ENCODE measurements at places on chromosomes 6 and 20. TPM values are rescaled to one million over a fixed set of nuclear protein-coding genes. Genes with fewer than 3 reads are reported as not detected.

Gene SCUBE3
- total RNA-seq: 1.0 TPM

Gene LRRC1
- total RNA-seq: 16.2 TPM

- peak; percentile 49 for DNase-seq
These were observed 18.1 kb upstream of the TRIM27 start for GRCh38 chr6:28941684-28942448.

GRCh38 chr6:117469356-117469755 is 13.1 kb upstream of the DCBLD1 start:
- DNase-seq: no peak

GRCh38 chr6:129938249-129939020 is 77.3 kb upstream of the TMEM244 start:
- no peak for DNase-seq

DNA sequence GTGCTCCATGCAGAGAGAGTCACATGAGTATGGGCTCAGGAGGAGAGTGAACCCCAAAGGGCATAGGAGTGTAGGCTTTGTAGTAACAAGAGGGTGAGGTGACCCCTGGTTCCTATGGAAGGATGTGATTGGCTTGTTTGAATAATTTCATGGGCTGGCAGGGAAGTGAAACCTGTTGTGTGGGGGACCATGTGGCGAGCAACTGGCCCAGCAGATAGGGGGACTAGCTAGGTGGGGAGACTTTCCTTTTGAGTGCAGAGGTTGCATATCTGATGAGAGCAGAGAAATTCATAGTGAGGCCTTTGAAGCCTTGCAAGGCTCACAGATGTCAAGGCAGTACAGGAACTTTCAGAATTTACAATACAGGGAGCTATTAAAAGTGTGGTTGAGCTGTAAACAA is 247.9 kb upstream of the SLC35B3 start:
- DNase-seq: no peak

DNA sequence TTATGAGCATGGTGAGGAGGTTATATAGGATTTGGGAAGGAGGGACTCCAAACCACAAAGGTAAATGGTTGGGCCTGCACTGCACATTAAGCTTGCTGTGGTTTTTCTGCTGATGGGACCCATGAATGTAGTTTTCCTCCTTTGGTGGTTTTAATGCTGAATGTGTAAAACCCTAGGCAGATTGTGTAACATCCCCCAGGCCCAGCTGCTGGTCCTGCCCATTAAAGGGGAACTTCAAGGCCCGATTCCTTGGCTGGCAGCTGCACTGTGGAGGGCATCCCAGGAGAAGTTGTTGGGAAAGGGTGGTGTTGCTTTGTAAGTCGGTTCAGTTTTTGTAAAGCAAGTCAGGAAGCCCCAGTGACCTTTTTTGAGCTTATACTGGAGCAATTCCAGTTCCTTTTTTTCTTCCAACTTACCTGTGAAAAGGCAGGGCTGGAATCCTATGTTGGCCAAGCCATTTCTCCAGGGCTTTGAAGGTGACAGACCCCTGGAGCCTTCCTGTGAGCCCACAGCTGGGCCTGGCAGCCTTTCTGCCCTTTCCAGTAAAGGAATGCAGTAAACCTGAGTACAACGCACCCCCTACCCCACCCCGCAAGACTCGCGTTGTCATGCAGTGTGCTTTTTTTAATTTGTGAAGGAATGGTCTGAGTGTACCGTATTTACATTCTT is 43.1 kb upstream of the NAA20 start:
- no peak for DNase-seq

Gene TBX18
- total RNA-seq: not detected

DNA sequence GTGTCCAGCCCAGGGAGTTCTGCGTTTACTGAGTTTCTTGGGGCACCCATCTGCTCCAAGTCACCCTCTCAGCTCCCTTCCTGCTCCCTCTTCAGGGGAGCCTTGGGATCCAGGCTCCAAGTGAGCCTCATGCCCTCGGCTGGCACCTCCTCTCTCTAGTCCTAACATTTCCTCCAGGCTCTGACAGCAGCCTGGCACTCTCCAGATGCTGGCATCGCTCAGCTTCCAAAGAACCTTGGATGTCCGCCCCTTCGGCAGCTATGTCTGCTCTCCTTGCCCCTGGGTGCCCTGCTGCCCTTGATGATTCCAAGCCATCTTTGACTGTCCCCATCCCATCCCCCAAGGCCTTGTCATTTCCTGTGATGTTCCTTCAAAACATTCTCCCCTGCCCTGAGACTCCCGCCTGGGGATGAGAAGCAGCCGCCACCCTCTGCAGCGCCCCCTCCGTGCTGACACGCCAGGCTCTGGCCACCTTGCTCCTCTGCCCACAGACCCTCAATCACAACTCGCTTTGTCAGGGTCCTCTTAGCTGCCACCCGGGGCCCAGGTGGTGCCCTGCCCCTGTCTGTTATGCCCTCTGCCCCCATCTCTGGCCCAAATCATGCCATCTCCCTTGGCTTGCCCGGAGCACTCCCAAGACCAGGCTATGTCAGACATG is 6.6 kb upstream of the GFRA4 start:
- no peak for DNase-seq

Gene SIM1
- 0.39 TPM for total RNA-seq

Gene AVP
- total RNA-seq: not detected

Gene CLPSL1
- total RNA-seq: not detected

DNA sequence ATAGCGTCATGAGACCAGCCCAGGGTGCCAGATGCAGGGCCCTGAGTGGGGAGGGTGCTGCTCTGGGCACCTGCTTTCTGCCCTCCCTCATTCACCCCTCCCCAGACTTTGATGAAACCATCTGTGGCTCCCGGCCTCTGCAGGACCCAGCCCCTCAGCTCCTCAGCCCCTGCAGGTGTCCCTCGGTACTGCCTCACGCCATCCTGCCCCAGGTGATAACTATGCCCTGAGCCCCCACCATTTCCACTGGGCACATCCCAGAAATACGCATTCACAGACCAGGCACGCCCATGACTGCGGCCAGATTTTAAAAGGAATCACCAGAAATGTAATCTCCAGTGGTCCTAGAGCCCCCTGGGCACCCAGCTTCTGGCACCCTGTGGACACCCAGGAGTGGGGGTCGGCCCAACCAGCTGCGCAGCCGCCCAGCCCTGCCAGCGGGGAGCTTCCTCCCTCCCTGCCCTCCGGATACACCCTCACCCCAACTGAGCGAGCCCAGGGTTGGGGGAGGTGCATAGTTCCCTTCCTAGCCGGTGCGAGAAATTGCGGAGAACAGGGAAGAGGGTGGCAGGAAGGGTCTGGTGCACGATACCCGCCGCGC is 615 bp upstream of the NTSR1 start:
- peak; percentile 86 for DNase-seq

- no peak for DNase-seq
These were observed 75.8 kb downstream of the SNAP91 start for GRCh38 chr6:83633149-83633548.

- no peak for DNase-seq
These were observed 163.9 kb upstream of the STXBP5 start for GRCh38 chr6:147040121-147040910.

- no peak for DNase-seq
These were observed 31.6 kb upstream of the KIF25 start for GRCh38 chr6:167965592-167966539.

- DNase-seq: no peak
These were observed 105.8 kb downstream of the JARID2 start for GRCh38 chr6:15351631-15352030.

Gene WFDC12
- not detected for total RNA-seq

- DNase-seq: no peak
These were observed 137.8 kb upstream of the SPACA1 start for GRCh38 chr6:87909849-87910248.

DNA sequence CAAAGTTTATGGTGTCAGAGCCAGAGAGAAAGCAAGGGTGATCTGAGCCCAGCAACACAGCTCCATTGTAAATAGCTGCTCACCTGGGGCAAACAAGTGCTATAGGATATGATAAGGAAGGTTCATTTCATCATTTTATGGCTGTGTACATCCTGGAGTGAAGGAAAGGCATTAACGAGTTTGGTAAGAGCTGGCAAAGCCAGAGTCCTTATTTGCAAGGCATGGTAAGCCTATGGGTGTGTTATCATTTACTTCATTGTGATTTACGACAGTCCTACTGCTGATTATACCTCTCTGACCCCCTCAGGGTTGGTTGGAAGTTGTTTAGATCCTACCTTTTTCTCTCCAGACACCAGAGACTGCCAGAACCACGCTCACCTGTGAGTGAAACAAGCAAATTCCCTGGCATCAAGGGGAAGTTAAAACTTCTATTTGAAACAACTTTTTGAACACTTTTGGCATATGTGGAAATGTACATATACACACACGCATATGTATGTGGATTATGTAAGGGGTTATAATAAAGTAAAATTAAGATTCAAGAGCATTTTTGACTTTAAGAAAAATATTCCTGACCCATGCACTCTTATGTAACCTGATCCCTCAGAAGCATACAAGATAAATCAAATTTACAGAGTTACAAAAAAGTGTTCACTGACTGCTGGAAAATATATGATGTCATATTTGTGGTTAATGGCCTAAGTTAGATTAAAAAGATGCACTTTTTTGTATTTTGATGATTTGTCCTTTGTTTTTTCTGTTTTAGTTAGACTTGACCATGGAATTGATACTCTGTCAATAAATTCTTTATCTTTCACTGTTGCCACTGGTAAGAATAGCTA is 40.4 kb upstream of the EDN1 start:
- no peak for DNase-seq

DNA sequence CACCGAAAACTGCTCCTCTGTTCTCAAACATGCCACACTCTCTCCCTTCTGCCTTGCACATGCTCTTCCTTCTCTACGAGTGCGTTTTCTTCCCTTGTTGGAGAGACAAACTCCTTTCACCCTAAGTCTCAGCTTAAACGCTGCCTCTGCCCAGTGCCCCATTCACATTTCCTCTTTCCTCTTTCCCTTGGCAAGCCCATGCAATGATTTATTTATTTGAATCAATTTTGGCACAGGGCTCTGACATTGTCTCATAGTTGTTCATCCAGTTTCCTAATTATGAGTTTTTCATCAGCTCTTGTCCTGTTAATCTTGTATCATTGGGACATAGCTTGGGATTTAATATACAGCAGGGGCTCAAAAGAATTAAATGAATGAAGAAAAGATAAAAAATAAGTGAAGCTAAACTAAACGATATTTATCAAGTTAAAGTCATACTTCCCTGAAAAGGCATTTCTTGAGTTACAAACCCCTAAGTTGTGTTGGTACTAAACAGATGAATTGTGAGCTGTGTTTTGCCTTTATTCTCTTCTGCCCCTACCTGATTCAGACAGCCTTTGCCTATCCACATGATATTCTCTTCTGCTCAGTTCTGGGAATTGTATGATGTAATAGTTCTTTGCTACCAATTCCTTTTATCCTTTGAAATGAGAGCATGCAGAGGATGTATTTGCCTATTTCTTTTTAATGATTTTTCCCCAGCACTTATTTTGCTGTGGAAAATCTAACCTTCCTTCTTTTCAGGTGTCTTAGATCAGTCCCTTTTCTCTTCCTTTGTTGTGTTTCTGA is 704.4 kb downstream of the UTRN start:
- DNase-seq: no peak

DNA sequence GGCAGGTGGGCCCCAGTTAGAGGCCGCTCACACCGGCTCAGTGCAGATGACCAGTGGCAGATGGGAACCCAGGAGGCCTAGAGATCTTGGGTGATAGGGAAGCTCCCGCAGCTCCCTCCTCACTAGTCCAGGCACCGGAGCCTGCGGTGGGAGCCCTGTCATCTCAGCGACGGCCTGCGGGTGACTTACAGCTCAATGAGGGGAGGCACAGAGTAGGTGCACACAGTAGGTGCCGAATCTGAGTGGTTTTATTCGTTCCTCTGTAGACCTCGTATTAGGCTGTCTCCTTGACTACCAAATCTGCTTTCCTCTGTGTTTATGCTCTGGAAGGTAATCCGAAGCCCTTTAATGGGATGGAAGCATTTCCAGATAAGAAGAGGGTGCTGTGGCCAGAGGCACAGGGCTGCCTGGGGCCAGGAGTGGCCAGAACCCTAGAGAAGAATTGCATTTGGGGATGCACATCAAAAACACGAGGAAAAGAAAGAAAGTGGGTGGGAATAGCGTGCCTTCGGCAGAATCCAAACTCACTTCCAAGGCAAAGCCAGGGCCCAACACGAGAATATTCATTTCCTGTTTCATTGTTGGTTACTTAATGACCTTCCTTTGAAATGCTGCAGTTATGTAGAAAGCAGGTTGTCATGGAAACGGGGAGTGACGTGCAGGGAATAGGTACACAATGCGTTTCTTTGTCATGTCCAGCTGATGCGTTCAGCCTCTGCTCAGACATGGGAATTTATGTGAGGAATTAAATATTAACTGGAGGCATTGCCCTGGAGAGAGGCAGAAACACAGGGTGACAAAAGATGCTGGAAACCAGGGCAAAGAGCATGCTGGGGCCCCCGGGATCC is 24.7 kb downstream of the MYT1 start:
- no peak for DNase-seq

- DNase-seq: no peak
These were observed 324.4 kb upstream of the NT5E start for GRCh38 chr6:85125526-85125925.

DNA sequence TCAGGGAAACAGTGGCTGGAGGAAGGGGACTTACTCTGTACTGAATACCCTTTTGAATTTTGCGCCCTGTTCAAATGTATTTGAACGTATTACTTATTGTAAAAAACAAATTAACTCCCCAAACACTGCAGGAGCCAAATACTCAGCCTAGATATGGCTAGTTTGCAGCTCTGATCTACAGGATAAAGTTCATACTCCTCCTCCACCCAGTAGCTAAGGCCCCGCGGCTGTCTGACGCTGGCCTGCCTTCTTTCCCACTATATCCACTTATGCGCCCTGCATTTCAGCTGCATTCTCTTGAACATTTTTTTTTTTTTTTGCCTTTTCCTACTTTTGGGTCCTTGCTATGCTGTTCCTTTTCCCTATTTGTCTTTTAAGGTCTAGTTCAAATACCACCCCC is 6.5 kb downstream of the GSS start:
- DNase-seq: no peak

- no peak for DNase-seq
These were observed 555.4 kb upstream of the AGPAT4 start for GRCh38 chr6:161829291-161829729.

- no peak for DNase-seq
These were observed 36.6 kb upstream of the HDAC2 start for GRCh38 chr6:114007516-114007915.

DNA sequence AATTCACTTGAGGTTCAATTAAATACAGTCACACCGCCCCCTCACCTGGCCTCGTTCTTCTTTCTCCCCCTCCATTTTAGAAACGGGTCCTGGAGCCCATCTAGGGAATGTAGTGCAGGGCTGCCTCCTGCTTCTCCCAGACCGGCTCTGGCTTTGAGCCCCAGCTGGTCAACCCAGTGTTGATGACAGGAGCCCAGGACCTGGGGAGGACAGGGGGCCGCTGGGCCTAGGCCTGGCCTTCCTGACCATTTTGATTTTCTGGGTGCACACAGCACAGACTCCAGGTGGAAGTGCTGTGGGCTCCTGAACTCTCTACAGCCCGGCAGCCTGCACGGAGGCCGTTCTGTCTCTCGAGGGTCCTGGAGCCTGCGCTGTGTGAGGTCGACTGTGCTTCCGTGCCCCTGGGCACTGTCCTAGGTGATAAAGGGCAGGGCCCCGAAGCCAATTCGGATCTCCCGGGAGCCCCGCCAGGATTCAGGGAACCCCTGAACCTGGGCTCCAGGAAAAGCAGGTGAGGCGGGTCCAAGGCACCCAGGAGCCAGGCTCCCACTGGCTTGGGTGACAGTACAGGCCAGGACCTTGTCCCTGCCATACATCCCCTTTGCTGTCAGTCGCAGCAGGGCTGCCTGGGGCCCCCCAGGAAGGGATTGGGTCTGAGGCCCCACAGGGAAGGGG is 23.3 kb downstream of the NPEPL1 start:
- peak; percentile 47 for DNase-seq

Gene VIP
- not detected for total RNA-seq

Gene BPIFB2
- total RNA-seq: not detected

Measured in H1 (cell line).